A673 (cell line): ENCODE measurements at places on chromosomes 5 and 9. TPM values are rescaled to one million over a fixed set of nuclear protein-coding genes. Genes with fewer than 3 reads are reported as not detected.

DNA sequence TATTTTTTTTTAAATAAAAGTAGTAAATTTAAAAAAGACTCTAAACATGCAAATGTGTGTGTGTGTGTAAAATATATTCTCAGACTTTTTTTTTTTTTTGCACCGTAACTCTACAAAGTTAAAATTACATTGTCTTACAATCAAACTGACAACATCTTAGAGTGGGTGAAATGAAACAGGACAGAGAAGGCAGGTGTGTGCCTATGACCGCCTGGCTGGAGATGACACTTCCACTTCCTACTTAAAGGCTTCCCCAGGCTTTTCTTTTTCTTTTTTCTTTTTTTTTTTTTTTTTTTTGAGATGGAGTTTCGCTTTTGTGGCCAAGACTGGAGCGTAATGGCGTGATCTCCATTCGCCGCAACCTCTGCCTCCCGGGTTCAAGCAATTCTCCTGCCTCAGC, 2.7 kb upstream of the AK1 start:
- no peak overlapping the region for H3K27ac ChIP-seq
- H3K4me1 ChIP-seq = peaks cover 42% of the 10 kb centered on the region
- no peak overlapping the region for H3K4me3 ChIP-seq
- no peaks in the 10 kb centered on the region for H3K27me3 ChIP-seq
- no peaks in the 10 kb centered on the region for H3K36me3 ChIP-seq

DNA sequence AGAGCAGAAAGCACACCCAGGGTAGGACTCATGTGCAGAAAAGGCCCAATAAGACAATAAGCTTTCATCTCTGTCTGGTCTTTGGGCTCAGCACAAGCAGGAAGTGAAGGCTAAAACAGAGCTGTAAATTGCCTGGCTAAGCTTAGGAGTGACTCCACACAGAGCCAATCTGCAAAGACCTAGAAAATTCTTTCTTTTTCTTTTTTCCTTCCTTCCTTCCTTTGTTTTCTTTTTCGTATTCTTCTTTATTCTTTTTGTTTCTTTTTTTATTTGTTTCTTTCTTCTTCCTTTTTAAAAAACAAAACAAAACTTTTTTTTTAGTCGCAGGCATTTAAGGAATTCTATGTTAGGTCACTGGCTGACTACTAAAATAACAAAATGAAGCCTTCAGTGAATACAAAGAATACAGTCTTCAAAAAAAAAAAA, 12.2 kb downstream of the SLC35A4 start:
- no peaks in the 10 kb centered on the region for H3K36me3 ChIP-seq
- H3K4me3 ChIP-seq = no peak overlapping the region
- H3K27me3 ChIP-seq = peaks cover 3% of the 10 kb centered on the region

Gene MOB3B
- 0.19 and 0.31 TPM in 2 replicates for total RNA-seq

- no peak overlapping the region for H3K4me3 ChIP-seq
- no peaks in the 10 kb centered on the region for H3K27me3 ChIP-seq
- H3K36me3 ChIP-seq = peaks cover 4% of the 10 kb centered on the region
- DNase-seq = no peak
Measured at GRCh38 chr9:6467006-6467625, 54.1 kb downstream of the UHRF2 start.

- DNase-seq = no peak
- no peaks in the 10 kb centered on the region for H3K36me3 ChIP-seq
- H3K4me1 ChIP-seq = no peaks in the 10 kb centered on the region
- no peaks in the 10 kb centered on the region for H3K27me3 ChIP-seq
- H3K27ac ChIP-seq = no peak overlapping the region
Measured at GRCh38 chr9:127368852-127369402, 28.0 kb upstream of the SLC2A8 start.

- no peaks in the 10 kb centered on the region for H3K4me1 ChIP-seq
- H3K36me3 ChIP-seq = no peaks in the 10 kb centered on the region
- no peak overlapping the region for H3K27ac ChIP-seq
- H3K27me3 ChIP-seq = peaks cover under 1% of the 10 kb centered on the region
- H3K4me3 ChIP-seq = no peak overlapping the region
Measured at GRCh38 chr5:135824541-135825041, 9.9 kb upstream of the SLC25A48 start.

Gene SLC1A1
- 8.5 and 8.7 TPM in 2 replicates for total RNA-seq
